ENCODE measurements at places on chromosomes 3 and 15.

DNA sequence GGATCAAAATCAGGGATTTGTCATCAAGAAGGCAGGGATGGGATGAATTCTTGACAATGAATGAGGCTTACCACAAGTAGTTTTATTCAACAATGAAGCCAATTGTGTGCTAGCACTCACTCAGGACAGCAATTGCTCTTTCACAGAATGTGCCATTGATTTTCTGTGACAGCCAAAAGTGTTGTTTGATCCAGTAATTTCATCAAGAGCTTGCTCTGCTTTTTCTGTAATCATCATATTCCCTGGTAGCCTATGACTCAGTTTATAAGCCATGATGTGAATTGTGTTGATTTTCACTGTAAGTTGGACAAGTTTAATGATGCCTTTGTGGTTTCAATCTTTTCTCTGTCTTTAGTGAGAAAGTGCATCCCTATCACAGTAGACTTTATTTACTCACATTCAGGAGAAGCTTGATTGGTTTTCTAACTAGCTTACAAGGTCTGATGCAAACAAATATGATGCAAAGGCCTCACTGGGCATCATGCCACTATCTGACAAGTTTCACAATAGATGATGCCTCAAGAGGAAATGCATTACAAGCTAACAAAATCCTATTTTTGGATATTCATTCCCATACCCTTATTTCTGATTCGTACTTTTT lies 13.6 kb upstream of the CSRNP1 start:
- DNase-seq, result no peak

DNA sequence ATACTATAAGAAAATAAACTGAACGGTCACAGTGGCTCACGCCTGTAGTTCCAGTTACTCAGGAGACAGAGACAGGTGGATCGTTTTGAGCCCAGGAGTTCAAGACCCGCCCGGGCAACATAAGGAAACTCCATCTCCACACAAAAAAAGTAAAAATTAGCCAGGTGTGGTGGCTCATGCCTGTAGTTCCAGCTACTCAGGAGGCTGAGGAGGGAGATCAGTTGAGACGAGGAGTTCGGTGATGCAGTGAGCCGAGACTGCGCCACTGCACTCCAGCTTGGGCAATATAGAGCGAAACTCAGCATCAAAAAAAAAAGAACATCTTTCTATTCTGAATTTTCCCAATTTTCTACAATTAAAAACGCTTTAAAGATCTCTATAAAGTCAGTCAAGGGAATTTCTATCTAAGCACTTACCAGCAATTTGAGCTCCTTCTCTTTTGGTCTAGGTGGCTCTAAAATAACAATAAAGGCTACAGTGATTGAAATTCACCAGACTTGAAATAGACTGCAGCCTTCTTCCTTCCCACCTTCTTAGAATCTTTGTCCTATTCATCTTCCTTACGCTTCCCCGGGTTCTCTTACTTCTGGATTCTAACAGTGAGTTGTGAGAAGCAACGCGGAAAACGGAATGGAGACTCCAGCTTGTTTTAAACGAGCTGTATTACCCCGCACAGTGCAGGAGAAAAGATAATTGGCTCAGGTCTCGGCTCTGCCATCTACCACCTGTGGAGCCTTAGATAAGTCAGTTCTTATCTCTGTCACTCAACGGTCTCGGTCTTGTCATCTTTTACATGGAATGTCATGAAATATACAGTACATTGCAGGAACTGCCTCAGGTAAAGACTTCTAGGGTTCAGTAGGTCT lies 812 bp upstream of the SEC62 start:
- DNase-seq, result no peak

DNA sequence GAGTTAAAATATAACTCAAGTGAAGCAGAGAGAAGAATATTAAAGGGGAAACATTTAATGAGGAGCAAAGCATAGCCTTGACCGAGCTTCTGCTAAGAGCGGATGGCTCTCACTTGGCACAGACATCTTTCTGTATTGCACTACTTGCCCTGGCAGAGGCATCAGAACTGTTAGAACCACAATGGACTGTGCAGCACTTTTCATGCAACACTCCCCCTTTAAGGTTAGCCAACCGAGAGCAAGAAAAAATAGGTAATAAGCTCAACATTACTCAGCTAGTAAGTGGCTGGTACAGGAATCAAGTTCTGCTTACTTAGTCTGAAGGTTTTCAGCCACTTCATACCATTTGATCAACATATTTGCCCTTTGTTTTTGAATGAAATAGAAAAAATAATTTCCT lies 33.7 kb downstream of the CRTC3 start:
- no peak for DNase-seq

- no peak for DNase-seq
Measured at GRCh38 chr3:46868287-46868686, 5.0 kb upstream of the MYL3 start.

DNA sequence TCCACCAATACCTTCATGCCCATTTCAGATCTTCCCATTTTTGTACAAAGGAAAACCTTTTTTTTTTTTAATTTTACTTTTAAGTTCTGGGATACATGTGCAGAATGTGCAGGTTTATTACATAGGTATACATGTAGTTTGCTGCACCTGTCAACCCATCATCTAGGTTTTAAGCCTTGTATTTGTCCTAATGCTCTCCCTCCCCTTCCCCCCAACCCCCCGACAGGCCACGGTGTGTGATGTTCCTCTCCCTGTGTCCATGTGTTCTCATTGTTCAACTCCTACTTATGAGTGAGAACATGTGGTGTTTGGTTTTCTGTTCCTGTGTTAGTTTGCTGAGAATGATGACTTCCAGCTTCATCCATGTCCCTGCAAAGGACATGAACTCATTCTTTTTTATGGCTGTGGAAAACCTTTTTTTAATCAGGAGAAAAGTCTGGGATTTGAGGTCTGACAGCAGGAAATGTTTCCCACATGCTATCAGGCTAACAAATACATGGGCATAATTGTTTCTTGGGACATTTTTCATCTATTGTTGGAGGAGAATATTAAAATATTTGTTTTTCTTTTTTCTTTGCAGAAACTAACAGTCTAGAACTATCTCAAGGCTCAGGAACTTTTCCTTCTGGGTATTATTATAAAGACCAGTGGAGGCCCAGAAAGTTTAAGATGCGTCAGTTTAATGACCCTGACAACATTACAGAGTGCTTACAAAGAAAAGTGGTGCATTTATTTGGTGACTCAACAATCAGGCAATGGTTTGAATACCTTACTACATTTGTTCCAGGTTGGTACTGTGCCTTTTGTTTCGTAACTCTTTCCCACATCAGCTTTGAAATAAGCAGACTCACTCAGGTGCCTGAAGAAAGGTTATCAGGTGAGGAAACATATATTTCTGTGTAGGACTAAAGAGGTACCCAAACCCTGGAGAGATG lies 32.8 kb upstream of the NFKBIZ start:
- DNase-seq, result no peak

GRCh38 chr15:86526938-86527690 lies 447.4 kb downstream of the AGBL1 start:
- peak; percentile 24 for DNase-seq

GRCh38 chr3:32595323-32595722 lies 24.7 kb upstream of the DYNC1LI1 start:
- no peak for DNase-seq

GRCh38 chr3:132723024-132723950 lies 1.1 kb upstream of the NPHP3 start:
- no peak for DNase-seq

GRCh38 chr3:31873254-31873820 lies 107.7 kb downstream of the OSBPL10 start:
- DNase-seq, result no peak

DNA sequence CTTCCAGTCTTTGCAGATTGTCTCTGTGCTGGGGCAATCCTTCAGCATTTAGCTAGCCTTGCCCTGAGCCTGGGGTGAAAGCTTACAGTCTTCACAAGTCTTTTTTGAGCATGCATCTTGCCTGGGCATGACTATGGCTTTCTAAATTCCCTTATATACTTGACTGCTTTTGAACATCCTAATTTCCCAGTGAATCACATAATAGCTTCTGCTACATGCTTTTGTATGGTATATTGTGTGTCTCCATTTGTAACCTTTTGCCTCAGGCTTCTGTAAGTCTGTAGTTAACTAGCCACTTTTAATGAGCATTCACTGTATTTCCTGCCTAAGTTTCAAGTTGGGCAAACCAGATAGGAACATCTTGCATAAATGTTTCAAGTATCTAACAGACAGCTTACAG lies 76.8 kb downstream of the CHCHD4 start:
- DNase-seq, result no peak

DNA sequence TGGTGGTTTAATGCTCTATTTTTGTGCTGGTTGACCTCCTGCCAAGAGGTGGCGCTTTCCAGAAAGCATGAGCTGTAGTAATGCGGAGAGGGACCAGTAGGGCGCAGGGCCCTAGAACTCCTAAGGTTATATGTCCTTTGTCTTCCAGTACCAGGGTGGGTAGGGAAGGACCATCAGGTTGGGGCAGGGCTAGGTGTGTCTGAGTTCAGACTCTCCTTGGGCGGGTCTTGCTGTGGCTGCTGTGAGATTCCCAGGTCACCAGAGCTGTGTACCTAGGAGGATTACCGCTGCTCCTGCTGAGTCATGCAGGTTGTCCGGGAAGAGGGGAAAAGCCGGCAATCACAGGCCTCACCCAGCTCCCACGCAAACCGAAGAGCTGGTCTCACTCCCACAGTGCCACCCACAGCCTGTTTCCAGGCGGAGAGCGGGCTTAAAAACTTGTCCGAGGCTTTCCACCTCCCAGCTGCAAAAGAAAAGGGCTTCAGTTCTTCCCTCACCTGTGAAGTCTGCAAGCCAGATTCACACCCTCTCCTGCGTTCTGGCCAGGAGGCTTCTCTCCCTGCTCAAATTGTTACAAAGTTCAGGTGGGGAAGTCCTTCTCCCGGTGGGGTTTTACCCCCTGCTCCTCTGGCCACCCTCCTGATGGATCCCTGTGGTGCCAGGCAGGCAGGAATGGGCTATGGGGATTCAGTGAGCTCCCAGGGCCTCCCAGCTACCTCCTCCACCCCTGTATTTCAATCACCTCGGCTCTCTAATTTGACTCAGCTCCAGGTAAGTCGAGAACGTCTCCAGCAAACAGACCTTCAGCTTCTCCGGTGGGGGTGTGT lies 37.7 kb upstream of the BCHE start:
- DNase-seq, result no peak

GRCh38 chr3:153553605-153553945 lies 391.5 kb downstream of the RAP2B start:
- no peak for DNase-seq

GRCh38 chr3:125072301-125072700 lies 16.5 kb upstream of the HEG1 start:
- DNase-seq, result no peak

DNA sequence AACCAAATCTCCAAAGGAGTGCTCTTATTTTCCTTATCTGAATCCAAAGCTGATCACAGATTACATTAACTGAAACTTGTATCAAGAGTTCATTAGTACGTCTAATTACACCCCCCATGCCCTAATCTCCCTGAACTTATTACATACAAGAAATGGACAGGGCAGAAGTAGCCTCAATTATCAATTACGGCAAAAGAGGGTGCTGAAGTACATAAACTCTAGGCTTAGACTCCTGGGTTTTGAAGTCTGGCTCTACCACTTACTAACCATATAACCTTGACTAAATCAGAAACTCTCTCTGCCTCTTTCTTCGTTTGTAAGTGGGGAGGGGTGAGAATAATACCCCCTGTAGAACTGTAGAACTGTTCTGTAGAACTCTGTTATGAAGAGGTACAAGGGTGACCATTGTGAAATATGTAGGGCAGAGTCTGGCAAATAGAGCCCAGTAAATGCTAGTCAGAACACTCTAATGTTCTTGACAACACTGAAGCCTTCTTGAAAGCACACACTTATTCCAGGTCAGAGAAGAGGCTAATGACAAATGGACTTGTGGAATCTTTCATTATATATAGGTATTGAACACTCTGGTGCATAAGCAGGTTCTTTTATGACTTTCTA lies 19.6 kb upstream of the OR5K4 start:
- DNase-seq, result no peak

GRCh38 chr3:101988596-101988995 lies 139.3 kb downstream of the NFKBIZ start:
- no peak for DNase-seq

DNA sequence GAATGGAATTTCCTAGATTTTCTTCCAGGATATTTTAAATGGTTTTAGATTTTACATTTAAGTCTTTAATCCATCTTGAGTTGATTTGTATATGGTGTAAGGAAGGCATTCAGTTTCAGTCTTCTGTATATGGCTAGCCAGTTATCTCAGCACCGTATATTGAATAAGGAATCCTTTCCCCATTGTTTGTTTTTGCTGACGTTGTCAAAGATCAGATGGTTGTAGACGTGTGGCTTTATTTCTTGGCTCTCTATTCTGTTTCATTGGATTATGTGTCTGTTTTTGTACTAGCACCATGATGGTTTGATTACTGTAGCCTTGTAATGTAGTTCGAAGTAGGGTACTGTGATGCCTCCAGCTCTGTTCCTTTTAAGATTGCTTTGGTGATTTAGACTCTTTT lies 325.7 kb upstream of the EPHA6 start:
- DNase-seq, result no peak

GRCh38 chr15:73630921-73631362 lies 2.2 kb downstream of the NPTN start:
- DNase-seq, result no peak

DNA sequence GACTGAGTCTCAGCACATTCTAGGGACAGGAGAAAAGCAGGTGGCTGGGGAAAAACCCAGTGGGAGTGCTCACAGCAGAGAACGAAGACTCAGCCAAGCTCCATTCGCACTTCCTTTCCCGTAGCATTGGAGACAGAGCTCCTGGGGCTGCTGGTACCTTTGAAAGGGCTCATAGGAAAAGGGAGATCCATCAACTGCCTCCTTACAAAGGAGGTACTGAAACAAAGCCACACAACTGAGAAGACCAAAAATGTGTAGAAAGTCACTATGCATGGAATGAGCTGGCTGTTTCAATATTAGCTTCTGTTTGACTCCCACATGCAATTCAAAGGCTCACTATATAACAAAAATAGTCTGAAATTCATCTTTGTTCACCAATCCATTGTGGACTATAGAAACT lies 16.9 kb downstream of the STIMATE start:
- no peak for DNase-seq

- no peak for DNase-seq
Measured at GRCh38 chr15:90844696-90845095, 23.7 kb upstream of the FURIN start.

- DNase-seq, result no peak
Measured at GRCh38 chr3:143002727-143003126, 1.4 kb downstream of the U2SURP start.

GRCh38 chr3:67011414-67012131 lies 13.5 kb downstream of the KBTBD8 start:
- no peak for DNase-seq

GRCh38 chr3:126849768-126850167 lies 133.1 kb upstream of the PLXNA1 start:
- DNase-seq, result no peak

GRCh38 chr3:168422843-168423242 lies 327.1 kb upstream of the GOLIM4 start:
- no peak for DNase-seq

DNA sequence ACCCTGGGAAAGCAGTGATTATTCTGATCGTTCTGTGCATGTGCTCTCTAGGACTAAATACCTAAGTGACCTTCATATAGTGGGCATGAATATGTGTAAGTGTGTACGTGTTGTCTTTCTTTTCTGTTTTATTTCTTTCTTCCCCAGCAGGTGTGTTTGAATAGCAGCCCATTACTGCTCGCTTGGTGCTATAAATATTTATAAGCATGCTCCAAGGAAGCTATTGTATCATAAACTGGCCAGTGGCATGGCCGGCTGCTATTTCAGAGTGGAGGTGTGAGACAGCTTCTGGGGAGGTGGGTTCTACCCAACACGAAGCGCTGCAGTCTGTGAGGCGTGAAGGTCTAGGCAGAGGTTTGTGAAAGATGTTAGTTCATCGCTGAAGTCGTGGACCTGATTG lies 641.8 kb downstream of the NTRK3 start:
- DNase-seq, result peak; percentile 33
